ENCODE measurements at places on chromosomes 2 and 18. TPM values are rescaled to one million over a fixed set of nuclear protein-coding genes. Genes with fewer than 3 reads are reported as not detected.

DNA sequence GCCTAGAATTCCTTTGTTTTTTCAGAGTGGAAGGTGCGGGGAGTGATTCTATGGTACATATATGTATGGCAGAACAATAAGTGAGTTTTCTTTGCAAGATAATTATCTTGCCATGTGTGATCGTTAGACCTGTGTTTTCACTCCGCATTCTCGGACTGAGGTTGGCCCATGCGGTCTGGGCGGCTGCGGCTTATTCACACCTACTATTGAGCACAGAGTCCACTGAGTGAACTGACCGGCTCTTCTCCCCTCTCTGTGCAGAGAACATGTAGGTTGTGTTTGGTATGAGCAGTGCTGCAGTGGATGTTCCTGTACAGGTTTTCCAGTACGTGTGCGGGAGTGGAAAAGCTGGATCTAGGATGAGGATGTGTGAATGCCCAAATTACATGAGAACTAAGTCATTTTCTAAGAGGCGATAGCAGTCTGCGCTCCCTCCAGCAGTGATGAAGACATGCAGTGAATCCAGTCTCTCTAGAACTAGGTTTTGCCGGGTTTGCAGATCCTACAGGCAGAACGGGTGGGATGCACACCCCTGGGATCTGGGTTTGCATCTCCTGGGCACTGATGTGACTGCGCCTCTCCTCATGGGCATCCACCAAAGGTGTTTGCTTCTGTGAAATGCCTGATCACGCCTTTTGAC is 27.1 kb downstream of the MTERF4 start:
- no peak for DNase-seq

GRCh38 chr18:10745219-10745618 is 219.4 kb downstream of the NAPG start:
- no peak for DNase-seq

Gene MARCHF4
- 6.9 TPM for total RNA-seq

DNA sequence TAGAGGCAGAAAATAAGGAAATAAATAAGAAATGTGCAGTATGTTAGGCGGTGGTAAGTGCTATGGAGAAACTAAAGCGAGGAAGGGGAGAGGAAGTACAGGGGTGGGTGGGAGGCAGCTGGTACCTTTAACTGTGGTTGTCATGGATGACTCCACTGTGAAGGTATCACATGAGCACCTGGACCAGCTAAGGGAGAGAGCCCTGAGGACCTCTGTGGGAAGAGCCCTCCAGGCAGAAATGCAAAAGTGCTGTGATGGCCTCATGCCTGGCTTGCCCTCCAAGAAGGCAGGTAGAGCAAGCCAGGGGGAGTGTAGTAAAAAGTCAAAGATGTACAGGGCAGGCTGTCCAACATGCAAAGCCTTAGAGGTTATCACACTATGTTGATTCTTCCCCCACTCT is 17.9 kb downstream of the LYPD6 start:
- no peak for DNase-seq

GRCh38 chr2:225932811-225933413 is 533.4 kb downstream of the NYAP2 start:
- DNase-seq = no peak

GRCh38 chr18:58955001-58955400 is 90.3 kb downstream of the ZNF532 start:
- DNase-seq = no peak

GRCh38 chr2:101534149-101534611 is 59.3 kb upstream of the RFX8 start:
- no peak for DNase-seq

DNA sequence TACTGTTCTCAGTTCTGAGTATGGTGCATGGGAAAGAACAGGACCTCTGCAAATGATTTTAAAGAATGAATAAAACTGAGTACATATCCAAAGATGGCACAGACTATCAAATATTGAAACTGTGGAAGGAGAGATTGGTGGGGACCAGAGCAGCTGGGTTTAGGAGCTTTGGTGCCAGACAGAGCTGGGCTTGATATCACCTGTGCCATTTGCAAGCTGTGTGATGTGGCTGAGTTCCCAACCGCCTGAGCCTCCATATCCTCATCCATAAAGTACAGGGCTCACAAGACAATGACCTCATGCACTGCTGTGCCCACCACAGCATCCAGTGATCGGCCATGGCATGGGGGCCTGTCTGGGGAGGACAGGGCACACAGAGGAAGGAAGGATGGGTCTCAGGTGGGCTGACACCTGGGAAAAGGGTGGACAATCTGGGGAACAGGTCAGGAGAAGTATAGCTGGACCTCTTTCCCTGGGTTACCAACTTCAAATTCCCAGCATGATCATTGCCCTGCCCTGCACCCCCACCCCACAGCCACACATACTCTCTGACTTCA is 83.9 kb upstream of the RAB6C start:
- DNase-seq = no peak
